ENCODE measurements at places on chromosomes 3 and 15.
A peak's percentile ranks its signal among the peaks of the same experiment; 100 is the strongest.

- no peak for DNase-seq
Observed at GRCh38 chr3:14147617-14148016, 22.8 kb downstream of the TMEM43 start.

DNA sequence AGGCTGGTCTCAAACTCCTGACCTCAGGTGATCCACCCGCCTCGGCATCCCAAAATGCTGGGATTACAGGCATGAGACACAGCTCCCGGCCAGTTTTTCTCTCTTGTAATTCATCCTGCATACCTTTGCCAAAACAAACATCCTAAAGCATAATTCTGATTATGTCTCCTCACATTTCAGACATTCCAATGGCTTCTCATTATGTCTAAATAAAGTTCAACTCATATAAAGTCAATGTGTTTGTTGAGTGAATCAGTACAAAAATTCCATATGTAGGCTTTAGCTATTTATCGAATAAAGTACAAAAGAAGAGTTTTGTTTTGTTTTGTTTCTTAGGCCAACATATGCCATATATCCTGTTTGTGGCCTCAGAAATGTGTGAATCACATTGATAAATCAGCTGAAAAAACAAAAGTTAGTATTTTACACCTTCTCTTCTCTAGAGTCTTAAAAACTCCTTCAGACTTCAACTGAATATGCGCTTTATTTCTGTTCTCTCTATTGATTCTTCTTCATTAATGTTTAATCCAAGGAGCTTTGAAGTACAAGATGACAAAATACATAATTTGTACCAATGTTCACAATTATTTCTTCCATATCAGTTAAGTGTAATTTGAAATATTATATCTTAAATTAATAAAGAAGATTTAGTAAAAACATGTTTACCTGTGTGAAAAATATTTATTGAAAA lies 165.8 kb downstream of the MECOM start:
- no peak for DNase-seq

GRCh38 chr15:64884679-64885078 lies 27.0 kb upstream of the ANKDD1A start:
- no peak for DNase-seq

- no peak for DNase-seq
Observed at GRCh38 chr3:105254154-105254553, 112.6 kb upstream of the ALCAM start.

DNA sequence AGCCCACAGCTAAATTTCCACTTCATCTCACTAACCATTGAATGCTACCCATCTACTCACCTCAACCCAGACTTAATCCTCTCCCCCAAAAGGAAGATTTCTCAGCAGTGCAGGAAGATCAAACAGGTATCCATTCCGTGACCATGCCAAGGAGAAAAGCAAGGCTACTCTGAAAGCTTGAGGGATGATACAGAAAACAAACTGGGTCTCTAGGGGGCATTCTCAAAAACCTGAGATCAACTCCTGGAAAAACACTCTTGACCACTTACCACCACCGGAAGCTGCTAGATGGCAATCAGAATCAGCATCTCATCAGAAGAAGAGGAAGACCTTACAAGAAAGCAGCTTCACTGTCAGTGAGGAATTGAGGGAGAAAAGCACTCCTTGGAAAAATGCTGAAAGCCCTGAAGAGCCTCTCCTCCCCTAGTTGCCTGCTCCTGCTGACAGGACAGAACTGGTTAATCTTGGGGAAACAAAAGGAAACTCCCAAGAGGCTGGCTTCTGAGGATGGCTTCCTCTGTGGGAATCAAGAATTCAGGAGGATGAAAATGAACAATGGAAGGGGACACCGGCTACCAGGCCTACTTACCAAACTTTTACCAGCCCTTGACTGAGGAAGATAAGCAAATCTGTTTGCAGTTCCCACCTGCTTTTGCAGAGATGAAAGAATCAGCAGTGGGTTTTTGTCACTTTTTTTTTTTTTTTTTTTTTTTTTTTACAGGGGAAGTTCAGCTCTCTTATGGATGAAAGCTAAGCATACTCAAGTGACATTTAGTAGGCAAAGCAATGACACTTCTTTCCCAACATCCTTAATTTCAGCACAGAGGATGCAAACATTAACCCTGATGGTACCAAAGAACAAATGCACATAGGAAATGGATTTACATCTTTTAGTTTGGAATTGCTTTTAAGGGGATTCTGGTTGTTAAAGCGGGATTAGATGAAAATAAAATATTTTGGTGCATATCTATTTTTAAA lies at the start of gene ATP8B4:
ATP8B4 (minus strand) TSS at position 171 of the 978 bp plus-strand sequence. CDS start 12,267 bp downstream, outside the sequence.
- no peak for DNase-seq

DNA sequence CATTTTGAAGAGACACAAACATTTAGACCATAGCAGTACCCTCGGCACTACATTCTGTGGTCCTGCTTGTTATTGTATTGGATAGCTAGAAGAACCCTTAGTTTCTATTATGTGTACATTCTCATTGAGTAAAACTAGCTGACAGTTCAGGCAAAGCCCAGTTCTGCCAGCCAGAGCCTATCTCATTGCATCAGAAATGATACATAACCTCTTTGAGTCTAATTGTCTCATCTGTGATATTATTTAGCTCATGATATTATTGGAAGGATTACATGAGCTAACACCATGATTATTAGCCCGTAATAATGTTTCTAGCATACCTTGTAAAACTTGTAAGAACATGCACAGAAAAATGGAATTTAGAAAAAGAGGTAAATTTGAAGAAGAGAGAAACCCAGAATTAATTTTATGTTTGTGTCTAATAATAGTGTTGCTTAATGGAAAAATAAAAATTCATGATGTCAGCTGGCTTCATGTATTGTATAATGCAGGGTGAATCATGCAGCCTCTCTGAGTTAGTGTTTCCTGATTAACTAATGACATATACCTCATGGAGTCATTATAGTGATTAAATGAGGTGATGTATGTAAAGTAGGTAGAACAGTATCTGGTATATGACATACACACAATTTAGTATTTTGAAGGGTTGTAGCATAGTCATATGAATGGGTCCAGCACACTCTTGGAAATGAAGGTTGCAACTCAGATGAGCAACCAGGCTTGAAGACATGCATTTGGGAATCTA lies 339.4 kb upstream of the GRM7 start:
- no peak for DNase-seq

DNA sequence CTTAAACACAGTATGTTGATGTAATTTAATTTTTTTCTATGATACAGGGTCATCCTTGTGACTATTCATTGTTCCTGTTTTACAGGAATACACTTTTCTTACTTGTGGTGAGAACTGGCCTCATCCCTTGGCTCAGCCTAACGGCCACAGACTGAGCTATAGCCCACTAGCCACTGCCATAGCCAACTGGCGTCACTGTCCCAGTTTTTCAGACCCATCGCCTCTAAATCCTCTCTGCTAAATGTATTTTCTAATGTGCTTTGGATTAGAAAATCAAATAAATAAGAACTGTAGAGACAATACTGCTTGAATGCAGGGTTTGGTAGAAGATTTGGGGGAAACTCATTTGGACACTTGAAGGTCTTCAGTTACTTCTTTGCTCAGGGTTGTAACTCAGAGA lies 113.1 kb downstream of the TIGIT start:
- no peak for DNase-seq

DNA sequence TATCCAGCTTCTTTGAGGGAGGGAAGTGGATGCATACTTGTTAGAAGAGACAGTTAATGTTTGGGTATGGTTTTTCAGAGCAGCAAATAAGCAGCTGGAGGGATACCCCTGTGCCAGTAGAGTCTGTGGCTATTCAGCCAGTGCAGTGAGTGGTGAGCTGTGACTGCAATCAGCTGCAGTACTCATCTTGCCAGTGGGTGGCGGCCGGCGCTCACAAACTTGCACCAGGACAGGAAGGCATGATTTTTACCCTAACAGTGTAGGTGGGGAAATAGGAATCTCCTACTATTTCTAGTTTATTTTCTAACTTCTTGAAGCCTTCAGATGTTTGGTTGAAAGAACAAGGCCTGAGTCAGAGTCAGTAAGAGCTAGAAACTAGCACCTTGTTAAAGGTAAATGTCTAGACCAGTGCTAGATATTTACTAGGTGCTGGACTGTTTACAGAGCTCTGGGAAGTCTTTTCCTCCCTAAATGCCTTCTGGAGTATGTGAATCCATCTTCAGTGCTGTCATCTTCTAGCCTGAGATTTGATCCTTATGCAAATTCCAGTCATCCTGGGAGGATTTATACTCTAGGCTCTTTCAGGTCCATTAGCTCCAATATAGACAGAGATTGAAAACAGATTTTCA lies 23.6 kb downstream of the TIMP4 start:
- no peak for DNase-seq

GRCh38 chr15:38275959-38276358 lies 23.3 kb downstream of the SPRED1 start:
- no peak for DNase-seq

DNA sequence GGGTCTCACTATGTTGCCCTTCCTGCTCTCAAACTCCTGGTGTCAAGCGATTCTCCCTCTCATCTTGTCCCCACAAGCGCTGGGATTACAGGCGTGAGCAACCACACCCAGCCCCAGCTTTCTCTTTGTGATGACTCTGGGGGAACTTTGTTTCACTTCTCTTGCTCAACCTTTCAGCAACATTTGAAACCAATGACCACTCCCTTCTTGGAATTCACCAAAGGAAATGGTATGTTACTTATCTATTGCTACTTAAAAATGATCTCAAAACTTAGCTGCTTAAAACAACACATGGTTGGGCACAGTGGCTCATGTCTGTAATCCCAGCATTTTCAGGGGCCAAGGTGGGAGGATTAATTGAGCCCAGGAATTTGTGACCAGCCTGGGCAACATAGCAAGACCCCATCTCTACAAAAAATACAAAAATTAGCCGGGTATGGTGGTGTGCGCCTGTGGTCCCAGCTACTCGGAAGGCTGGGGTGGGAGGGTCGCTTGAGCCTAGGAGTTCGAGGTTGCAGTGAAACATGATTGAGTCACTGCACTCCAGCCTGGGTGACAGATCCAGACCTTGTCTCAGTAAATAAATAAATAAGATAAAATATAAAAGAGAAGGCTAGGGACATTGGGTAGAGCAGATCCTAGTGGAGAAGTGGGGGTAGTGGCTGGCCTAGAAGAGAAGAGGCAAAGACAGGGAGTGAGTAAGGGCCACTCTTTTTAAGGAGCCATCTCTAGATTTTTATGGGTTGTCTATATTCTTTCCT lies 10.3 kb upstream of the COPG1 start:
- DNase-seq: no peak

- no peak for DNase-seq
Observed at GRCh38 chr3:195270079-195270816, 711 bp downstream of the XXYLT1 start.

DNA sequence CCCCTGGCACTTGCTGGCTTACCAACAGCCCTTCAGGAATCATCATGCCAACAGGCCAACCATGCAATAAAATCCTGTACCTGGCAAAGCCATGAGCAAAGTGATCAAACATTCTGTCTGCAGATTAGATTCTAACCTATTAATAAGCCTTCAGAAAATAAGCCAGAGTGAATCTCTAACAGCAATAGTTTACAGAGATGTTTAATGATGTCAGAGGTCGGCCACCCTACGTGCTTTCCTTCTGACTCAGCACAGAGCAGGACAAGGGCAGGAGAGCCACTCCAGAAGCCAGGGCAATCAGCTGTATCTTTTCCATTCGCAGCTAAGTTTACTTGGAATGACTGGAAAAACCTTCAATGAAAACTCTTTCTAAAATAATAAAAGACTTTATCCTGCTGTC lies 13.1 kb downstream of the COL8A1 start:
- no peak for DNase-seq

- DNase-seq: no peak
Observed at GRCh38 chr3:100606894-100607512, 2.4 kb upstream of the ADGRG7 start.

DNA sequence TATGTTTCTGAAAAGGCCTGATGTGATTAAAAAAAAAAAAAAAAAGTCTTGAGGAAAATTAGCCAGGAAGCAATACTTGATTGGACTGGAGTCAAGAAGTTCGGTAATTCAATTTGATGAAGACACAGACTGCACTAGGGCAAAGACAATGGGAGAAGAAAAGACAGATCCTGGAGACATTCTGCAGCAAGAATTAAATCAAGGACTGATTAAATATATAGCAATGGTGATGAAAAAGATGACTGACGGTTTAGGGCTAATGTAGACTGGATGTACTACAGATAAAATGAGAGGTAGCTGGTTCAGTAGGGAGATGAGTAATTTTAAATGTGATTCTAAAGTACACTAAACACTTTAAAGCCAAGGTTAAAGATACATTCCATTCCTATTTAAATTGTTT lies 13.8 kb downstream of the MRPL47 start:
- DNase-seq: no peak

DNA sequence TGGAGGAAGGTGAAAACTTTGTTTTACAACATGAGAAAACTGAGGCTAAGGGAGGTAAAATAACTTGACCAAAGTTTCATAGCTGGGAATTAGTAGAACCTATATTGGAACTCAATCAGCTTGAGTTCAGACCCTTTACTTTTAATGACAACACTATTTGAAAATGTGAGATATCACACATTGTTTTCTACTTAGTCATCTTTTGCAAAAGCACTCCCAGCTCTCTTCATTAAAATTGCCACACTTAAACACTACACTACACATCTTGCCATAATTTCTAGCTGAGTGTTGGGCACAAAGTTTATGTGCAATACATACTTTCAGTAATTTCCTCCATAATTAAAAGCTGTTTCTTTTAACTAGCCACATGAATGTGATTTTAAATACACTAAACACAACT lies 230.4 kb upstream of the DCBLD2 start:
- DNase-seq: no peak

GRCh38 chr15:55627730-55628368 lies 39.7 kb upstream of the PYGO1 start:
- DNase-seq: peak; percentile 20

GRCh38 chr3:50666837-50667236 lies 7.9 kb upstream of the DOCK3 start:
- DNase-seq: no peak

DNA sequence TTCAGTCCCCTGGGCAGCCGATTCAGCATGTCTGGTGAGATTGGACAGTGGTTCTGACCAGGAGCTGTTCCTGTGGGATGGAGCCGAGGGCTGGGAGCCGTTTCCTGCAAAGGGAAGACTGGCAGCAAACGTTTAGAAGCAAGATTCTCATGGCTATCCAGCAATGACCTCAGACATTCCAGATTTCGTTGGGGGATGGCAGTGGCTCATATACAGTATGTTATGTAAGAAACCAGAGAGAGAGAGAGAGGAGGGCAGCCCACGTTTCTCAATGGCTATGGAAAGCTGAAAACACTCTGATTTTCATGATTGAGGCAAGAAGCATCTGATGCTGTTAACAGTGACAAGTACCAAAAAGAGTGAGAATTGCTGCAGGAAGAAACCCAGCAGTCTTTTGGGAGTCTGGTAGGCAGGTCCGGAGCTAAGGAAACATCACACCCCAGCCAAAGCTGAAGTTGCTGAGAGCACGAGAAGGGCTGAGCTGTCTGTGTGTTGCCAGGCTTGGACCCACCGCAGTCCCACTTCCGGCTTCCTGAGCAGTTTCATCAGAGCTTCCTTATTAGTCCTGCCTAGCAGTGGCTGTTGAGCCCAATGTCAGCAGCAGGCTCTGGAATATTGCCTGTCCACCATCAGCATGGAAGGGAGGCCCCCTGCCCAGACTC lies 25.6 kb upstream of the VPS8 start:
- DNase-seq: no peak
